ENCODE measurements at places on chromosomes 6 and 20. TPM values are rescaled to one million over a fixed set of nuclear protein-coding genes. Genes with fewer than 3 reads are reported as not detected.

MAFB gene
- 1.2 TPM for total RNA-seq

CDH22 gene
- 0.90 TPM for total RNA-seq

DNA sequence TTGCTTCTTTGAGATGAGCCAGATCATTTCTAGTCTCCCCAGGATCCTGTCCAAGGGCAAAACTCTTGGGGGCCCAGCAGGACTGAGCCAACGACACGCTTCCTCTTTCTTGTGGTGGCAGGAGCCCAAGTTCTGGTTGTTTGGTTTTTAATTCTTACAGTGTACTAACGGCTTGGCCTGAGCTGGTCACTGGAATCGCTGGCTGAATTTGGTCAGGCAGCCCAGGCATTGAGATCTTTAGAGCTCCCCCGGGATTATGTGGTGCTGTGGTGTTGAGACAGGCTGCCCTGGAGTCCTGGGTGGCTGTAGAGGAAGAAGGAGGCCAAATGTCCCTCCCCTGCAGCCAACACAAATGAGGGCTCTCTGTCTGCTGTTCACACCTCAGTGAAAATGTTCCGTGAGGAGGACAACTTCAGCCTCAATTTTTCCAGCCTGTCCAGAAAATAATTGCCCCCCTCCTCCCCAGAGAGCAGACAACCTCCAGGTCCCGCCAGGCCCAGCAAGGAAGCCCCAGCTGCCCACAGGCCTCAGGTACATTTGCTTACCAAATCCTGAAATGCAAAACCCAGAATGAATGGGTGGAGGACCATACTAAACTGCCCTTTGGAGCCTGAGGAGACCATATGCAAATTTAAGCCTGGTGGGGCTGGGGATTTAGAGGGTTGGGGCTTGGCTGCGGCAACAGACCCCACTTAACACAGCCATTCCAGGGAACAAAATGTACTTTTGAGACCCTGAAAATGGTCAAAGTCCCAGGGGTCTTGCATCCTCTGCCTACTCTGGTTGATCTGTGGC lies 23.6 kb downstream of the BNIP5 start:
- no peak for DNase-seq

GRCh38 chr6:55668591-55668990 lies 89.6 kb upstream of the HMGCLL1 start:
- peak; percentile 47 for DNase-seq

GRCh38 chr20:35318502-35319157 lies 26.4 kb upstream of the FAM83C start:
- DNase-seq: no peak

TCP11 gene
- not detected for total RNA-seq

GRCh38 chr6:132198896-132199295 lies 202.4 kb downstream of the MOXD1 start:
- DNase-seq: no peak

PI16 gene
- not detected for total RNA-seq

DNA sequence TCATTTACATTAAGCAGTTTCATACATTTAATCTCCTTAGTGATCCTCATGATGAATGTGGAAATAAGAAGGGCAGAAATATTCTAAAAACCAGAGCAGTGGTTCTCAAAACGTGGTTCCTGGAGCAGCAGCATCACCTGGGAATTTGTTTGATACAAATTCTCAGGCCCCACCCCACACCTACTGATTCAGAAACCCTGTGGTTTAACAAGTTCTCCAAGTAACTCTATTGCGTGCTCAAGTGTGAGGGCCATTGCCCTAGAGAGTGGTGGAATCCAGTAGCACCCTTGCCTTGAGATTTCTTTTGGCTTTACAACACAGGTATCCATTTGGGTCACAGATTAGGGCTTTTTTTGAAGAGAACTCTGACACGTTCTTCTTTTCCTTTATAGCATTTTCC lies 354.6 kb upstream of the FLRT3 start:
- DNase-seq: no peak

GRCh38 chr6:152920016-152920415 lies 62.8 kb downstream of the FBXO5 start:
- DNase-seq: no peak

MACROD2 gene
- 3.9 TPM for total RNA-seq

BMP5 gene
- 0.56 TPM for total RNA-seq

- peak; percentile 31 for DNase-seq
These were observed 61.0 kb downstream of the PSMG4 start for GRCh38 chr6:3319610-3320200.

DNA sequence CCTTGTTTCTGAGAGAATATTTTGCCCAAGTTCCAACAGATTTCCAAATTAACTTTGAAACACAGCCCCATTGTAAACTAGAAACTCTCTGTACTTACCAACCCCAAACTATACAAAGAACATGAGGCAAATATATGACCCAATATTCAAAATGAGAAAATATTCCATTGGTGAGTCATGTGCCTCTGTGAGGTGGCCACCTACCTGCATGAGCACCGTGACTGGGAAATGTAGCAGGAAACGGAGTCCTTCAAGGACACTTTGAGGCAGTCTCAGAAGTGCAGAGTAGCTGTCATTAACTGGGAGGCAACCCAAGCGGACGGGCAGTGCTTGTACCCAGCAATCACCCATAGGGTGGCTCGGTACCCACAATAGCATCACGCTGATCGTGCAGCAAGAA lies 335.5 kb upstream of the NOX3 start:
- DNase-seq: no peak

DNA sequence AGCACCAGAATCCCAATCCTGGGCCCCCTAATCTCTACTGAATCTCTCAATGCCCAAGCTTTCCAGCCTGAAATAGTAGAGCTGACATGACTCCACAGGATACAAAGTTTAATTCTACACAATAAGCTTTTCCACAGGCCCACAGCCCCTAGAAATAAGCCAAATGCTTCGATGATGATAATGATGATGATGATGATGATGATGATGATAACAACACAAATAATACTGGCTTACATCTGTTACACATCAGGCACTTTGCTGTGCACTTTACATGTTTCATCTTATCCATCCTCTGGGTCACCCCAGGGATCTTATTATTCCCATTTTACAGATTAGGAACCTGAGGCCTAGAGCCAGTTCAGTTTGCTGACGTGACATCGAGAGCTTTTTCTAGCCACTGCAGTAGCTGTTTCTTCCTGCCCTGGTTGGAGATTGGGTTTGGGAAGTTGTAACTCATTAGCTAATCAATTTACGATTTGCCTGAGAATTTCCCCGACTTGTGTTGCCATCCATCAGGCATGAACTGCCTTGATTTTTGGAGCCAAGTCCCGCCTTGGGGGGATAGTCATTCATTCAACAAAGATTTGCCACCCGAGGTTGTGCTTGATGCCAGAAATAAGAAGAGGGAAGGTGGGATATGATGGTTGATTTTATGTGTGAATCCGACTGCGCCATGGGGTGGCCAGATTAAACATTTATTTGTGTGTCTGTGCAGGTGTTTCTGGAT lies 20.4 kb downstream of the KCNB1 start:
- no peak for DNase-seq

GRCh38 chr6:91534614-91535013 lies 947.7 kb upstream of the MAP3K7 start:
- DNase-seq: no peak

GRCh38 chr6:16146527-16146955 lies 17.7 kb downstream of the MYLIP start:
- no peak for DNase-seq

NKX2-2 gene
- total RNA-seq: 0.46 TPM

TRIM31 gene
- not detected for total RNA-seq

DNA sequence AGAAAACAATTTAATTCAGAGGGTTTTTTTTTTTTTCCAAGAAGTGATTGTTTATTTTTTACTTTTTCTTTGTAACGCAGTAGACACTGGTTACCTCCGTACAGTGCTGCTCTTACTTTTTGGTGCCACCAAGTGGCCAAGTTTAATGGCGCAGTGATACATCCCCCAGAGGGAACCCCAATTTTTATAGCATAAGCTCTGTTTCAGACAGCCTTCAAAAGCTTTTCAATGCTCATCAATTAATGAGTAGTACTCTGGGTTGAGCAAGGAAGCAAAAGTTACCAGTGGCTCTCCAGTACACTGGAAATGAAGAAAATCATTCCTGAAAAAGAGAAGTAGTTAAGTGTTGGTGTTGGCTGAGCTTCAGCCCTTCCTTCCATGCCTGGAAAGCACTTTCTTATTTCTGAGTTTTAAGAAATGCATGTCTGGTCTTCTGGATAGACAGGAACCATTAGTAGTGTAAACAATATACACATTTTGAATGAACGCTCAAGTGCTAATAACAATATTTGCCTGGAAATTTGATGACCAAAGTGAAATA lies 129.1 kb upstream of the SMLR1 start:
- DNase-seq: peak; percentile 79

DNA sequence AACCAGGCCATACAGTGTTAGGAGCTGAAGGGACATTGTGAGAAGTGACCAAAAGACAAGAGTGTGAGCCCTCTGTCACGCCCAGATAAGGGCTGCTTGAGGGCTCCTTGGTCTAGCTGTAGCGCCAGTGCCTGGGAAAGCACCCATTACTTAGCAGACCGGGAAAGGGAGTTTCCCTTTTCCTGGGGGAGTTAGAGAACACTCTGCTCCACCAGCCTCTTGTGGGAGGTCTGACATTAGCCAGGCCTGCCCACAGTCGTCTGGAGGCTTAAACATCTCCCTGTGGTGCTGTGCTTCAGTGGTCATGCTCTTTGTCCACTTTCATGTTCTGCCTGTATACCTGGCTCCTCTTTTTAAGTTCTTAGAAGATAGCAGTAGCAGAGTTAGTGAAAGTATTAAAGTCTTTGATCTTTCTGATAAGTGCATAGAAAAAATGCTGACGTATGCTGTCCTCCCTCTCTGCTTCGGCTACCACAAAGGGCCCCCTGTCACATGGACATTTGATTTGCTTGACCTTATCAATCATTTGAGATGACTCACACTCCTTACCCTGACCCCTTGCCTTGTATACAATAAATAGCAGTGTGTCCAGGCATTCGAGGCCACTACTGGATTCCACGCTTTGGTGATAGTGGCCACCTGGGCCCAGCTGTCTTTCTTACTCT lies 201.5 kb upstream of the ECI2 start:
- no peak for DNase-seq

GRCh38 chr6:88377976-88378568 lies 211.9 kb upstream of the CNR1 start:
- DNase-seq: no peak

DNA sequence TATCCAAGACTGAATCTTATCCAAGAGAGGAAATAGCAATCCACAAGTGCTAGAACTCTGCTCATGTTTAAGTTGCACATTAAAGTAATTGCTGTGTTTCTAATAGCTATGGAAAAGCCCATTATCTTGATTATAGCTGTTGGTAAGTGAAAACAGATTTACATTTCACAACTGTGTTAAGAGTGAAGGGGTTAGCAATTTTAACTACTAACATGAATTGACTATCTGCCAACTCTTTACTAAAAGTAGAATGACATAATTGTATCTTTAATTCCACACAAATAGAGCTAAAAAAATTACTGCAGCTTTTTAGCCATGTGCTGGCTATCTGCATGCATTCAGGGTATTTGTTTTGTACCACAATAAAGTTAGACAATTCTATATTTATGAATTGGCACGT lies 277.9 kb upstream of the IRAK1BP1 start:
- DNase-seq: no peak

- DNase-seq: no peak
These were observed 73.8 kb upstream of the CD93 start for GRCh38 chr20:23159947-23160318.

GRCh38 chr20:39249798-39250197 lies 287.7 kb downstream of the DHX35 start:
- DNase-seq: no peak

DNA sequence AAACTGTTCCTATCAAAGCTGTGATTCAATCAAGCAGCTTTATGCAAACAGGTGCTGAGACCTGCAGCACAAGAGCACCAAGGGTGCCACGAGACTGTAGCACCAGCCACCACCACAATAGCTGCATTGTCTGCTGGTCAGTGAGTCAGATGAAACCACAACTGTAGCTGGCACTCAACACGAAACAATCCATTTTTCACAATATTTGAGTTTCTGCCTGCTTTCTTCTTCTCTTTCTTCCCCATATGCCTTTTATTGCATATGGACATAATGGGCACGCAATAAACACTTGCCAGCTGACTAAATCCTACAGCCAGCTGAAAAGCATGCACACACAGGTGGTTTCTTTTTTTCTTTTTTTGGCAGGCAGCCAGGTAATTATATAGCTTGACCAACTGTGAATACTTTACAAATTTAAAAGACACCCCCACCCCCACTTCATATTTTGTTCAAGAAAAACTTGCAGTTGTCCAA lies 16.6 kb downstream of the SLC2A12 start:
- DNase-seq: no peak

DNA sequence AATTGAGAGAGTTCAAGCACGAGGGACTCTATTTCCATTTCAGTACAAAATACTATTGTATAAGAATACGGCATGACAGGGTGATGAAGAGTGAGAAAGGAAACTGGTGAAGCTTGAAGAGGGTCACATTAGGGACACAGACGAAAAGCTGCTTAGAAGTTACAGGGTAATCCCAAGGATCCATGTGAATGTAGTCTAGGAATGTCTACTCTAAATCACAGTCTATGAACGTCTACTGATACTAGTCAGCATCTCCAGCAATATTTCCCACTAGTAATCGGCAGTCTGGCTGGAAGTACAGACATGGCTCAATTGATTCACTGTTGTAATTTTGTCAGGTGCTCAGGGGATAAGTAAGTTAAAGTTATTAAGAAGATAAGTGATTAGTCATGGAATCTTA lies 156.4 kb downstream of the ASCC3 start:
- DNase-seq: no peak

NSFL1C gene
- 90.9 TPM for total RNA-seq

EPHA7 gene
- 3.3 TPM for total RNA-seq

TFEB gene
- 0.45 TPM for total RNA-seq

DNA sequence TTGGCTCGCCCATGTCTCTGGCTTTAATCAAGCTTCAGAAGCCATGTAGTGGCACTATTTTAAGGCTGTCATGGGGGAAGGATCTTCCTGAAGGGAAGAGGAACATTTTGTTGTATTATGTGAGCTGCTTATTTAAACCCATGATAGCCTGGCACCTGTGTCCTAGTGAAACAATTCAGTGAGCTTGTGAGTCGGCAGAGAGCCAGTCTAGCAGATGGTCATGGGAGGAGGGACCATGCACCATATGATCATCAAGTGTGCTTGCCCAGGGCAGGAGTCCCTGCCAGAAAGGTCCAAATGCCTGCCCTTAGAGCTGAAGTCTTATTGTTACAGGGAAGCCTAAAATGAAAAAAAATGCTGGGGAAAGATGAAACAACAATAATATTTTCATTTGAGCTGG lies 132.9 kb downstream of the PRDM13 start:
- DNase-seq: no peak

Data from endodermal cell (in vitro differentiated cells).